AG04450 (cell line): ENCODE measurements at places on chromosomes 5 and 9. TPM values are rescaled to one million over a fixed set of nuclear protein-coding genes. Genes with fewer than 3 reads are reported as not detected.

The PCDHGB6 gene
- polyA plus RNA-seq = 3.3 and 3.8 TPM in 2 replicates

The CMYA5 gene
- polyA plus RNA-seq = 0.89 TPM in 2 replicates

The OGN gene
- 1.2 and 1.3 TPM in 2 replicates for polyA plus RNA-seq

The AFAP1L1 gene
- 1.8 and 2.6 TPM in 2 replicates for polyA plus RNA-seq
